Epithelial cell of prostate (primary cell): ENCODE measurements at places on chromosomes 13 and 19.

DNA sequence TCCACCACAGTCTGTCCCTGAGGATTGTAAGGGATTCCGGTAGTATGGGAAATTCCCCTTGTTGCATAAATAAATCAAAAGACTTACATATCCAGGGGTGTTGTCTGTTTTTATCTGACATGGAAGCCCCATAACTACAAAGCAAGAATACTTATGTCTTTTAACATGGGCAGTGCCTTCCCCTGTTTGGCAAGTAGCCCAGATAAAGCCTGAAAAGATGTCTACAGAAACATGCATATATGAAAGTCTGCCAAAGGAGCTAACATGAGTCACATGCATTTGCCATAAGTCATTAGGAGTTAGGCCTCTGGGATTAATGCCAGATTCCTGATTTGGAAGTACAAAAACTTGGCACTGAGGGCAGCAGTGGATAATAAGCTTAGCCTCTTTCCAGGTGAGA, 62.1 kb downstream of the ZNF737 start:
- DNase-seq: peak; percentile 76

- DNase-seq: no peak
These were observed 172.2 kb downstream of the KCNRG start for GRCh38 chr13:50187352-50188029.

DNA sequence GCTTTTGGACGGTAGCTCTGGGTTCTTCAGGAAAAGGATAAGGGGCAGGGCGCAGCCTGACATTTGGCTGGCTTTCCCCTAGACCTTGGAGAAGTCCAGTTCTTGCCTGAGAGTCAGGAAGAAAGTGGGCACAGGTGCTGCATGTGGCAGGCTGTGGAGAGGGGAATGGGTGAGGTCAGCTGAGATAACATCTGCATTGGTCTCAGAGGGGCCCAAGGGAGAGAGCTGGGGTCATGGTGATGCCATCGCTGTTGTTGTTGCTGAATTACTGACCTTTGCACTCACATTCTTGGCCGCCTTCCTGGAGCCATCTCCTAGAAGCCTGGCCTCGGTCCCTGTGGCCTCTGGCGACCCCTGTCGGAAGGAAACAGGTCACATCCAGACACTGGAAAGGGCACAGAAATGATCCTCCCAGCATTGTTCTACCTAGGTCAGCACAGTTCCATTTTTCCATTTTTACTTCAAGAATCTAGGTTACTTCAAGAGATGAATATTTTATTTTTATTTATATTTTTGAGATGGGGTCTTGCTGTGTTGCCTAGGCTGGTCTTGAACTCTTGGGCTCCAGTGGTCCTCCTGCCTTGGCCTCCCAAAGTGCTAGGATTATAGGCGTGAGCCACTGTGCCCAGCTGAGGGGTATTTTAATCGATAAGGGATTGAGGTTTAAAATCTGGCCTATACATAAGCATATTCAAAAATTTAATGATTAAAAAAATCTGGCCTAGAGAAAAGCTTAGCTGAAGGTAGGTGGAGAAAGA, 6.5 kb upstream of the LIPE start:
- DNase-seq: no peak

- no peak for DNase-seq
These were observed 6.8 kb upstream of the GRIN3B start for GRCh38 chr19:993361-993830.

DNA sequence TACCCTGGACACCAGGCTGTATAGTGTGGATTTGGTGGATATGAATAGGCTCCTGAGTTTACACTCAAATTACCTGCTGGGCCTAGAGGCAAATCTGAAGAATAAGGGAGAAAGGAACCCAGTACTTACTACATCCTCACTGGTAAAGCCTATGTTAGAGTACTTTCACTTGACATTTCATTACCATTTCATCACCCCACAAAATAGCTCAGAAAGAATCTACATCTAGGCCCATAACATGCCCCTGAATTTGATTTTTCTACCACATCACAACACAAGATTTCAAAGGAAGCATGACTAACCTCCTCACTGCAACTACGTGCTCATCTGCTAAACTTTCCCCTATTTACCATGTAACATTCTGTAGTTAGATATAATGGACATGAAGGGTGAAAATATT, 43.3 kb downstream of the VWA8 start:
- no peak for DNase-seq

- DNase-seq: no peak
These were observed 21.9 kb downstream of the COMP start for GRCh38 chr19:18768997-18769891.

DNA sequence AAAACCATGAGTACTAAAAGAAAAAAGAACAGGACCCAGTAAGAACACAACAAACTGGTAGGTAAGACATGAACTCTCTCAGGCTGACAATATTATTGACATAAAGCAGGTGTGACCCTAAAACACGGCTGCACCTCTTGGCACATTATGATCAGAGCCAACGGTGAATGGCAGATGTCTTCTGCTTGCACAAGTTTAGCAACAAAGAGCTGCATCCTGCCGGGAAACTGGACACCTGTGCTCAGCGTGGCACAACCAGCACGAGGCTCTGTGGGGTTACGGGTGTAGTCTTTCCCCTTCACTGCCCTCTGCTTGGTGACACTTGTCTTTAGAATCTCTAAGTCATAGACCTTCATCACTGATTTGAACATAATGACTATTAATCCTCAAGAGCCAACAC, 97.9 kb downstream of the DOCK9 start:
- DNase-seq: no peak

- no peak for DNase-seq
These were observed 154.7 kb upstream of the SGCG start for GRCh38 chr13:23025864-23026608.

GRCh38 chr19:33641261-33641660, 19.5 kb downstream of the CHST8 start:
- no peak for DNase-seq

DNA sequence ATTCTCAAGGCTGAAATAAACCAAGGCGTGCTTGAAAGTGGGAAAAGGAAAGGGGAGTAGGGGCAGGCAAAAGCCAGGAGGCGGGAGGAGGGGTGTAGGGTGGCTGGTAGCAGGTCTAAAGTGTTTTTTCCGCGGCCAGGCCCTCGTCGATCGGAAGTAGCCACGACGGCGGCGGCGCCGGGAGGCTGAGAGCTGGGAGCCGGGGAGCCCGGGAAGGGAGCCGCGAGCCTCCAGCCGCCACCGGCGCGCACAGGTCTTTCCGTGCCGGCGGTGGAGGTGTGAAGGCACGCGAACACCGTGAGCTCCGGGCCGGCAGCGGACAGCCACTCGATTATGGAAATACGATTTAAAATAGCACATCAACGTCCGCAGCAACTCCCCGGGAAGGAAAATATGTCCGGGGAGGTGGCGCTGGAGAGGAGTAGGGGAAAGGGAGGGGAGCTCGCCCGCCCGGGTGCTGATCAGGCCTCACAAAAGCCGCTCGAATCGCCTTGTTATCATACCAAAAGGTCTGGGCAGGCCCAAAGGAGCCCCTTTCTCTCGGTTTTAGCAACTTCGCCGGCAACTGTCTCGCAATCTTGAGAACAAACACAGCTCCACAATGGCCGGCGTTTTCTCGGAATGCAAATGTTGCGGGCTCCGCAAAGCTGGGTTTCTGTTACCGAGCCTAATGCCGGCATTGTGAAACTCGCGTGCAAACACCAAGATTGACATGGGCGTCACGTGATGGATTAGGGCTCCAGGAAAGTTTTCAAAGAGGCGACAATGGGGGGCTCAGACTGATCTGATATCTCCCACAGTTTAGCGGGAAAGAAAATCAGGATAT, 2.9 kb upstream of the PCDH8 start:
- no peak for DNase-seq

- DNase-seq: peak; percentile 68
These were observed 432.7 kb downstream of the FOXO1 start for GRCh38 chr13:40233731-40234195.

GRCh38 chr13:94233401-94233800, 246.1 kb downstream of the DCT start:
- peak; percentile 36 for DNase-seq

DNA sequence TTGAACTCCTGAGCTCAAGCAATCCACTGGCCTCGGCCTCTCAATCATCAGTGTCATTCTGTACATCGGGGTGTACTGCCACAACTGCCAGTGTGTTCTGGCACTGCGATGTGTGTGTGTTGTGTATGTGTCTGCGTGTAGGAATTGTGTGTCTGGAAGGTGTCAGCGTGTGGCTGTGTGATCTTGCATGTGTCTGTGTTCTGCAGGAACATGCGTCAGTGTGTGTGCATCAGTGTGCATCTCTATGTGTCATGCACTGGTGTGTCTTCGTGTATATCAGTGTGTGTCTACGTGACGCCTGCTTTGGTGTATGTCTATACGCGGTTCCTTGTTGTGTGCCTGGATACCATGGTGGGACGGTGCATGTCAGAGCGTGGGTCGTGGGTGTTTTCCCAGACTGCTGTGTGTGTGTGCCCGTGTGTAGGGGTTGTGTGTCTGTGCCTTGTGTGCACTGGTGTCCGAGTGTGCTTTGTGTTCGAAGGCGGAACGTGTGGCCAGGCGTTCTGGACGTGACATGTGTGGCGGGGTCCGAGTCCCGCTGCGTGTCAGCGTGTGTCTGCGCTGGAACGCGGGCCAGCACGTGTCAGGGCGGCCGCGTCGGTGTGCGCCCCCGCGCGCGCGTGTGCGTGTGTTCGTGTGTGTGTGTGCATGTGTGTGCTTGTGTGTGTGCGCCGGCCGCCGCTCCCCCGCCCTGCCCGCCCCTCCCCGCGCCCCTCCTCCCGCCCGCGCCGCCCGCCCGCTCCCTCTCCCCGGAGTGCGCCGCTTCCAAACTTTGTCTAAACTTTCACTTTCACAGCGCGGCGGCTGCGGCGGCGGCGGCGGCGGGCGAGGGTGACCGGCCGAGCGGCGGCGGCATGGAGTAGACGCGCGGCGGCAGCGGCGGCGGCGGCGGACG, at the start of gene NFIX:
TSS of gene NFIX (plus strand) at position 775 of the 895 bp plus-strand sequence. CDS start 363 bp downstream, outside the sequence.
- DNase-seq: no peak

- DNase-seq: no peak
These were observed 5.5 kb upstream of the CTXN1 start for GRCh38 chr19:7931221-7932061.

DNA sequence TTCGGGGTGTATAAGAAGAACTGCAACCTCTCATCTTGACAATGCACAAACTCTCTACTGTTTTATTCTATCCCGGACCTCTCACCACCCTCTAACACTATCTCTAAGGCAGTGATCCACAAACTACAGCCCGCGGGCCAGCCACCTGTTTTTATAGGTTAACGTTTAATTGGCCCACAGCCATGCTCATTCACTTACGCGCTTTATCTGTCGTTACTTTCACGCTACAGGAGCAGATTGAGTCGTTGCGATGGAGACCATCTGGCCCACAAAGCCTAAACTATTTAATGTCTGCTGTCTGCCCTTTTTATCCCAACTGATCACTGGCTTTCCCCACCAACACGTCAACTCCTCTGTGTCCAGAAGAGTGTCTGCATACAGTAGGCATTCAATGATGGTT, 158.9 kb downstream of the CACNA1A start:
- no peak for DNase-seq

GRCh38 chr19:48061401-48062344, 17.8 kb upstream of the CABP5 start:
- no peak for DNase-seq

- no peak for DNase-seq
These were observed 1013.1 kb upstream of the ATXN8OS start for GRCh38 chr13:69094485-69094884.

DNA sequence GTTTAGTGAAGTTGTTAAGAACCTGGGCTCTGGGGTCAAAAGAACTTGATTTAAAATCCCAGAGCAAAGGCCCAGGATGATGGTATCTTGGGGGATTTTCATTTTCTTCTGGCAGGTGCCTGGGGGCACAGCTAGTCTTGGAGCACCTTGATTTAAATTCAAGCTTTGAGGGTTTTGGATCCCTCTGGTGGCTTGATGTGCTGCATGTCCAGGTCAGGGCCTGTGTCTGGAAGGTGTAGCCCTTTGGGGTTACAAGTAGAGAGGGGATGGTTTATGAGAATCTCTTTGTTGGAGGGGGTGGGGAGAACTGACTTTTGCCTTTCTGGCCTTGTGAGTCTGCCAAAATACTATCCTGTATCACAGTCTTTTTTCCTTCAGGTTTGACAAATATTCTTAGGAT, 55.8 kb downstream of the AKAP11 start:
- no peak for DNase-seq

DNA sequence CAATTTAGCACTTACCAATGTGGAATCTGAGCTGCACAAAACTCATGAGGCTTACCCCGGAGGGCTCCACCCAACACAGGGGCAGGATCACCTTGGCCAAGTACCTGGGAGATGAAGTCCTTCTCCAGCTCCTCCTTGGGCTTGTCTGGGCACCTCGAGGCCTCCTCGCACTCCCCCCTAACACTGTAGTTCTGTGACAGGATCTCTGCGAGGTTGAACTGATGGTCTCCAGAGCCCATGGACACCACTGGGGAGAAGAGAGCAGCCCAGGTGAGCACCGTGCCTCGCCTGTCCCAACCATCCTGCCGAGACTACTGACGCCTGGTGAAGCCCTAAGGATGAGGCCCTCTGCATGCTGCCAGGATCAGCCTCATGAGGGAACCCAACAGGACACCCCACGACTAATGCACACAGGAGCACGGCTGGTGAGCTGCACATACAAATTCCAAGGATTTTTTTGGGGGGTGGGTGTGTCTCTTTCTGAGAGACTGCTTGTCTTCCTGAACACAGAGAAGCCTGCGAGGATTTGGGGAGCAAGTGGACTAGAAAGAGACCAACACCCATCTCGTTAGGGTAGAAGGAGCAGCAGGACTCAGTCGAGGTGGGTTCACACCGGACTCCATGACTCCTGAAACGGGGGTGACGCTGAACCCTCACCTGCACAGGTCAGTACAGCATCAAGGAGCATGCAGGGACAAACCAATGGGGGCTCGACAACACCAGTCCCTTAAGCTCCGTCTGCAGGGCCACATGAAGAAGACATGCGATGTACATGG, 10.1 kb downstream of the MIER2 start:
- no peak for DNase-seq

- DNase-seq: no peak
These were observed 89.7 kb downstream of the AKAP11 start for GRCh38 chr13:42361701-42362100.

GRCh38 chr19:19372656-19373416, 32.6 kb upstream of the GATAD2A start:
- no peak for DNase-seq

- DNase-seq: no peak
These were observed 1561.0 kb upstream of the MIR17HG start for GRCh38 chr13:89786531-89786930.

- DNase-seq: peak; percentile 64
These were observed 7.4 kb upstream of the IGFL1 start for GRCh38 chr19:46221981-46222610.

GRCh38 chr13:24528816-24529398, 16.3 kb upstream of the PARP4 start:
- no peak for DNase-seq

- DNase-seq: peak; percentile 45
These were observed 133.2 kb downstream of the VWA8 start for GRCh38 chr13:41827507-41828213.

GRCh38 chr19:32168606-32169005, 176.8 kb upstream of the ZNF507 start:
- DNase-seq: no peak

- DNase-seq: no peak
These were observed 115.4 kb downstream of the ABCC4 start for GRCh38 chr13:95185851-95186250.
